ENCODE measurements at places on chromosomes 16 and 17.

DNA sequence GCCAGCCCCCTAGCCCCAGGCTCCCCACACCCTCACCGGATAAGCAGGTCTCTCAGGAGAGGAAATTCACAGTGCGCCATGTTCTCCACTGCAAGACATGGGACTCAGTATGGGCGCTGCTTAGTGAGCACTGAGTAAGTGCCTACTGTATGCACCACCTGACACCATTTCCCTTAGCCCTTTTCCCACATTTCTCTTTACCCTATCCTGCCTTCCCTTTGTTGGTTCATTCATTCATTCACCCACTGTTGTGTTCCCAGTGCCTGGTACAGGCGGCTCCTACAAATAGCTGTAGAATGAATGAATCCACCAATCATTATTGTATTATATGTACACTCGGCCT lies 10.1 kb downstream of the SEPTIN12 start:
- no peaks in the 10 kb centered on the region for H3K4me1 ChIP-seq
- H3K27me3 ChIP-seq, result no peaks in the 10 kb centered on the region
- no peaks in the 10 kb centered on the region for H3K36me3 ChIP-seq
- no peak for DNase-seq
- H3K27ac ChIP-seq, result no peak overlapping the region

- no peak overlapping the region for H3K27ac ChIP-seq
- H3K4me1 ChIP-seq, result no peaks in the 10 kb centered on the region
- H3K4me3 ChIP-seq, result no peak overlapping the region
- no peak for DNase-seq
- no peaks in the 10 kb centered on the region for H3K27me3 ChIP-seq
- H3K36me3 ChIP-seq, result no peaks in the 10 kb centered on the region
These were observed 765.1 kb upstream of the CA10 start for GRCh38 chr17:52923658-52924057.

DNA sequence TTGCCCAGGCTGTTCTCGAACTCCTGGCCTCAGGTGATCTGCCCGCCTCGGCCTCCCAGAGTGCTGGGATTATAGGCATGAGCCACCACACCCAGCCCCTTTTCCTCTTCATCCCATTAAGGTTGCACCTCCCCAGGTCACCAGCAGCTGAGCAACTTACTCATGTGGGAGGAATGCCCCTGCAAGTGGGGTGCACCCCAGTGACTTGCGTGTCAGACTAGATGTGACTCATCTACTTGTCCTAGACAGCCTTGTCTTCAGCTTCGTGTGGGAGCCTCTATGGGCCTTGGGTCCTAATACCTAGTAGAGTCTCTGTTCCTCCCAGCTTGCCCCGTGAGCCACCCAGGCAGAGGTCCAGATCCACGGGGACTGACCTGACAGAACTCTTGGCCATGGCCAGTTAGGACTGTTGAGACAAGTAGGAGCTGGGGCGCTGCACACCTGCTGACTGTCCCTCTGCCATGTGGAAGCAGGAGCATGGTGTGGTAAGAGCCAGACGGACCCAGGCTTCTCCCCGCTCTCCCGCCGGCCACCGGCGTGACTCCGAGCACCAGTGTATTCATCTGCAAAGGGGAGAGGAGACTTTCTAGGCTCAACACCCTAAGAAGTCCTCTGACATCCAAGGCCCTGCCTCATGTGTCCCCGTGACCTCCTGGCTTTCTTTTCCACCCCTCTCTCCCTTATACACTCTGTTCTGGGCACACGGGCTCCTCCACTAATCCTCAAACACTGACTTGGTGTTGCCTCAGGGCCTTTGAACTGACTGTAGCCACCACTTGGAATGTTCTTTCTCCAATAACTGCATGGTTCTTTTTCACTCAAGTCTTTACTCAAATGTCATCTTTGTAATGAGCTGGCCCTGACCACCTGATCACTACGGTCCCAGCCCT lies 11.6 kb upstream of the CBX4 start:
- no peak for DNase-seq
- H3K4me3 ChIP-seq, result no peak overlapping the region
- H3K36me3 ChIP-seq, result no peaks in the 10 kb centered on the region
- no peaks in the 10 kb centered on the region for H3K4me1 ChIP-seq

- H3K4me1 ChIP-seq, result no peaks in the 10 kb centered on the region
- no peak overlapping the region for H3K27ac ChIP-seq
- H3K27me3 ChIP-seq, result no peaks in the 10 kb centered on the region
- H3K36me3 ChIP-seq, result peaks cover 68% of the 10 kb centered on the region
These were observed 8.1 kb upstream of the PSMC5 start for GRCh38 chr17:63819131-63819530.

DNA sequence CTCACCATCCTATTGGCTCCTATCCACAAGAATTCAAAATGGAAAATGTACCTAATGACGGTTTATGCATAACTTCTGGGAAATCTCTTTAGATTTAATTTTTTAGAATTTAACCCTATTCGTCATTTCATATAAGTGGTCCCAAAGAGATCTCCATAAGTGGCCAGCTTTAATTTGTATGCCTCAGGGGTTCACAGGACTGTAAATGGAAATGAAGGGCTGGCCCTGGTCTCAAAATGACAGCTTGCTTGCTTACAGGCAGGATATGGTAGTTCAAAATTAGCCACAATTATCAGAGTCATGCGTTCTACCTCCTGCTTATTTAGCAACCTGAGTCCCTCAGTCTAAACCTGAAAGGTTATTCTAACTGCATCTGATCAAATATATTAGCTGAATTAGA lies 6.6 kb upstream of the NACA2 start:
- no peaks in the 10 kb centered on the region for H3K36me3 ChIP-seq
- DNase-seq, result no peak
- no peak overlapping the region for H3K27ac ChIP-seq
- no peaks in the 10 kb centered on the region for H3K27me3 ChIP-seq
- no peak overlapping the region for H3K4me3 ChIP-seq
- H3K4me1 ChIP-seq, result no peaks in the 10 kb centered on the region

GRCh38 chr17:66474806-66475497 lies 172.5 kb downstream of the PRKCA start:
- no peak for DNase-seq
- no peak overlapping the region for H3K4me3 ChIP-seq
- no peaks in the 10 kb centered on the region for H3K36me3 ChIP-seq
- H3K27me3 ChIP-seq, result no peaks in the 10 kb centered on the region
- no peaks in the 10 kb centered on the region for H3K4me1 ChIP-seq

DNA sequence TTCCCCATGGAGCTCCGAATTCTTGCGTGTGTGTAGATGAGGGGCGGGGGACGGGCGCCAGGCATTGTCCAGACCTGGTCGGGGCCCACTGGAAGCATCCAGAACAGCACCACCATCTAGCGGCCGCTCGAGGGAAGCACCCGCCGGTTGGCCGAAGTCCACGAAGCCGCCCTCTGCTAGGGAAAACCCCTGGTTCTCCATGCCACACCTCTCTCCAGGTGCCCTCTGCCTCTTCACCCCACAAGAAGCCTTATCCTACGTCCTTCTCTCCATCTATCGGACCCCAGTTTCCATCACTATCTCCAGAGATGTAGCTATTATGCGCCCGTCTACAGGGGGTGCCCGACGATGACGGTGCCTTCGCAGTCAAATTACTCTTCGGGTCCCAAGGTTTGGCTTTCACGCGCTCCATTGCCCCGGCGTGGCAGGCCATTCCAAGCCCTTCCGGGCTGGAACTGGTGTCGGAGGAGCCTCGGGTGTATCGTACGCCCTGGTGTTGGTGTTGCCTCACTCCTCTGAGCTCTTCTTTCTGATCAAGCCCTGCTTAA lies 617 bp upstream of the SENP3 start:
- DNase-seq, result peak; percentile 94
- H3K36me3 ChIP-seq, result peaks cover 4% of the 10 kb centered on the region
- H3K4me1 ChIP-seq, result peaks cover 50% of the 10 kb centered on the region
- peak overlapping the region; percentile 79 for H3K4me3 ChIP-seq

DNA sequence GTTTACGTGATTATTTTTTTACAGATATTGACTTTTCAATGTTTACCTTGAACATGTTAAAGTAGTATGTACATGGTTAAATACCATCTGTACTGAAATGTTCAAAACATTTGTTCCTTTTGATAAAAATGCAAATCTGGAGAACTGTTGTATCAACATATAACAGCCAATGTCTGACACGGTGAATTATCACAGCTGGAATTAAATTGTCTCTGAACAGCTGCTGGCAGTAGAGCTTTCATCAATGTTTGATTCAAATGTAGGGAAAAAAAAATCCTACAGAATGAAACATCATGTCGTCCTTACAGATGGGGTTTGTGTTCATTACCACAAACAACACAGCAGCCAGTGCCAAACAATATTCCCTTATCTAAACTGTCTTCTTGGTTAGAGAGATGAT lies 79.9 kb downstream of the TOX3 start:
- H3K4me3 ChIP-seq, result no peak overlapping the region
- peaks cover 45% of the 10 kb centered on the region for H3K4me1 ChIP-seq
- no peaks in the 10 kb centered on the region for H3K27me3 ChIP-seq
- H3K27ac ChIP-seq, result no peak overlapping the region

GRCh38 chr17:67126983-67127382 lies 82.6 kb downstream of the CACNG1 start:
- no peak for DNase-seq
- peaks cover 20% of the 10 kb centered on the region for H3K36me3 ChIP-seq
- H3K4me1 ChIP-seq, result peaks cover 4% of the 10 kb centered on the region
- no peak overlapping the region for H3K27ac ChIP-seq
- no peaks in the 10 kb centered on the region for H3K27me3 ChIP-seq
- H3K4me3 ChIP-seq, result no peak overlapping the region

GRCh38 chr16:81456523-81457325 lies 12.1 kb downstream of the CMIP start:
- no peak for DNase-seq
- no peaks in the 10 kb centered on the region for H3K4me1 ChIP-seq
- H3K27ac ChIP-seq, result no peak overlapping the region
- H3K36me3 ChIP-seq, result no peaks in the 10 kb centered on the region
- no peaks in the 10 kb centered on the region for H3K27me3 ChIP-seq

- DNase-seq, result peak; percentile 77
- no peaks in the 10 kb centered on the region for H3K36me3 ChIP-seq
- H3K27me3 ChIP-seq, result peaks cover 2% of the 10 kb centered on the region
- no peaks in the 10 kb centered on the region for H3K4me1 ChIP-seq
- no peak overlapping the region for H3K4me3 ChIP-seq
- no peak overlapping the region for H3K27ac ChIP-seq
These were observed 26.2 kb upstream of the PIK3R5 start for GRCh38 chr17:8991514-8992285.

DNA sequence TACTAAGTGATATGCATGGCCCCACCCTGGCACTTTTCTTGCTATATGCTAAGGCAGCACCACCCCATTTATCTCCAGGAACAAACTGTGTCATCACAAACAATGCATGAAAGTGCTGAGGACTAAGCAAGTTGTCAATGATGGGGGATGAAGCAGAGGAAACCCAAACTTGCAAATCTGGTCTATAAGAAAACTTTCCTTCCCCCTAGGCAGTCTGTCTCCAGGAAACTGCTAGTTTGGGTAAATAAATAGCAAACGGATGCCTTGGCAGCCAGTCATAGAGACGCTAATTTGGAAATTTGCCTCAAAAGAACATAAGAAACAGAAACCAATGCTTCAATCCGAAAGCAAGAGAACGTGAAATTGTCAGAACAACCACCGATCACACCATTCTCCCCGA lies 5.6 kb upstream of the HSBP1 start:
- DNase-seq, result peak; percentile 83
- no peak overlapping the region for H3K27ac ChIP-seq
- H3K4me1 ChIP-seq, result peaks cover 5% of the 10 kb centered on the region

DNA sequence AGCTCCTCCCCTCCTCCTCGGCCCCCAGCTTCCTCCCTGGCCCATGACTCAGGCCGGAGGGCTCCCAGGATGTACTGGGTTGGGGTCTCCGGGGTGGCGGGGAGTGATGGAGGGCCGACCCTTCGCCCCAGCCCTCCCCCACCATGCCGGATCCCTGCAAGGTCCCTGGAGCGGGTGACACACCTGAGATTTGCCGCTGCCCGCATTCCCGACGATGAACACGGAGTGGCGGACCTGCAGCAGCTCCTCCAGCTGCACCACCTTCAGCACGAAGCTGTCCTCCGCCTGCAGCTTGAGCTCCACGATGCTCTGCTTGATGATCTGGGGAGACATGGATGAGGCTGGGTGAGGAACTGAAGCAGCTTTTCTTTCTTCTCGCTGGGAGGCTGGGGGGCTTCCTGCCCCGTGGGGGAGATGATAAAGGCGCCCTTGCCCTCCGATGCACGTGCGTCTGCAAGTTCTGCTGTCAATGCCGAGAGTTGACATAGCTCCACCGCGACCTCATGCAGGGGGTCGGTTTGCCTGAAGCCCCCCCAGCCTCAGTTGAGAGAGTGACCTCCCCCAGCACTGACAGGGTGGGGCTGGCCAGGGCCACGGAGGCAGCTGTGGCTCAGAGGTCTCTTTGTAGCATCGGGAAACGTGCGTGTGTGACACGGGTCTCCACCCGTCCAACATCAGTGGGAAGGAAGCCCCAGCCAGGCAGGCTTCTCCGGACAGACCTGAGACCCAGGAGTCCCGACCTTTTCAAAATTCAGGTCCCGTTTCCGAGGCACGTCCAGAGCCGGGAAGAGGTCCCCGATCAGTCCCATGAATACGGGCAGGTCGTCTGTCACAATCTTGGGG lies 83.1 kb downstream of the DNAH17 start:
- no peak overlapping the region for H3K27ac ChIP-seq
- DNase-seq, result no peak
- H3K4me1 ChIP-seq, result no peaks in the 10 kb centered on the region
- no peak overlapping the region for H3K4me3 ChIP-seq
- H3K36me3 ChIP-seq, result no peaks in the 10 kb centered on the region
